ENCODE measurements at places on chromosomes 16 and 17. TPM values are rescaled to one million over a fixed set of nuclear protein-coding genes. Genes with fewer than 3 reads are reported as not detected.
A peak's percentile ranks its signal among the peaks of the same experiment; 100 is the strongest.

Gene TMEM186
- 7.7 TPM for total RNA-seq

GRCh38 chr16:9308356-9308801 is 216.9 kb downstream of the HAPSTR1 start:
- peak; percentile 33 for DNase-seq

Gene MIEF2
- 7.6 TPM for total RNA-seq

DNA sequence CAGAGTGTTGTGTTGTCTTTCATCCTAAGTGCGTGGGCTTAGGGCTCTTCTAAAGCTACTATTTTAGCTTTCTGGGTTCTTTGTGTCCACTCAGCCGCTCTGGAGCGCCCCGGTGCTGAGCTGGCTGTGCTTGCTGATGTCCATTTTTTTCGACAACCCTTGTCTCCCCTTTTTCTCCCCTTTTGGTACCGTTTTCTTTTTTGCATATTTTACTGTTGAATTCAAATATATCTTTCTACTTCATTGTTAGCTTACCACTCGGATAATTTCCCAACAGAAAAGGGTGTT is 1.2 kb downstream of the SRRM2 start:
- no peak for DNase-seq

- no peak for DNase-seq
Measured at GRCh38 chr16:5215901-5216300, 118.3 kb upstream of the EEF2KMT start.

Gene ANKFN1
- not detected for total RNA-seq

- peak; percentile 41 for DNase-seq
Measured at GRCh38 chr17:29807520-29808361, 122.3 kb downstream of the SSH2 start.

DNA sequence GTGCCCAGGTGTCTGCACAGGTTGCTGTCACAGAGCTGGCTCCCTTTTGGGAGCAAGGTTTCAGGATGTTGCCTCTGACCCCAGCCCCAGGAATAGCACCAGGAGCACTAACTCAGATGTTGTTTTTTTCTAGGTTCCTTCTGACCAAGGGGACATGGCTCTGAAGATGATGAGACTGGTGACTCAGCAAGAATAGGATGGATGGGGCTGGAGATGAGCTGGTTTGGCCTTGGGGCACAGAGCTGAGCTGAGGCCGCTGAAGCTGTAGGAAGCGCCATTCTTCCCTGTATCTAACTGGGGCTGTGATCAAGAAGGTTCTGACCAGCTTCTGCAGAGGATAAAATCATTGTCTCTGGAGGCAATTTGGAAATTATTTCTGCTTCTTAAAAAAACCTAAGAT is 28.1 kb downstream of the SCPEP1 start:
- no peak for DNase-seq

Gene SLC9A5
- 0.06 TPM for total RNA-seq

GRCh38 chr17:57902800-57903759 is 52.1 kb downstream of the CUEDC1 start:
- DNase-seq: peak; percentile 88

DNA sequence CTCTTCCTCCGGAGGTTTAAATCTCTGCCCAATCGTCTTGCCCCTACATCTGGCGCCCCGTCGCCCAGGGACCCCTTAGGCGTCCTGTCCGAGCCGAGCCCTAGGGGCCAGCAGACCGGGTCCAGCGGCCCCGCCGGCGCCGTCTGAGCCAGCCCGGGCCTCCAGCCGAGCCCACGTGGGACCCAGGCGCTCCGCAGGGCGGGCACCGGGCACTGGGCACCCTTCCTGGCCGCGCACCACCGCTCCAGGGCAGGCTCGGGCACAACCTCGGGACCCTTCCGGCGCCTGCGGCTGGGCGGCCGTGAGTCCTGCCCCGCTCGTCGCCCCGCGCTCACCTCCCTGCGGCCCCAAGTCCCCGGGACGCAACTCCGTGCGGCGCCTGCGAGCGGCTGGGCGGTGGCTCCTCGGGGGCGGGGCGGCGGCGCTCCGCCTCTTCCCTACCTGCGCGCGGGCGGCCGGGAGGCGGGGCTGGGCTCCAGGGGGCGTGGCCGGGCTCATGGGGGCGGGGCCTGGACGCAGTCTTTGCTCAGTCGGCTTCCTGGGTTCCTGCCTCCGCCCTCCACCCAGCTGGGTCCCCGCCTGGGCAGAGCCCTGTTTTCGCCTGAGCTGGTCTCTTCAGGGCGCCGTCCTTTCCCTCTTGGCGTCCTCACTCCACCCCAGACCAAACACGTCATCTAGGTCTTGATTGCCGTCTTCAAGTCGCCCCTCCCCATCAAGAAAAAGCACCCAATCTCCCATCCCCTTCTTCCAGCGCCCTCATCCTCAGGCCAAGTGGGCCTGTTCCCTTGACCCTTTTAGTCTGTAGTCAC is at the start of gene RHBDF2:
TSS of gene RHBDF2 (minus strand) at position 406 of the 809 bp plus-strand sequence. CDS start 19,899 bp downstream, outside the sequence.
- peak; percentile 96 for DNase-seq
